Tibial nerve (tissue), 4 donors: ENCODE measurements at places on chromosomes 1 and 21. TPM values are rescaled to one million over a fixed set of nuclear protein-coding genes. Genes with fewer than 3 reads are reported as not detected.

PCAT6 gene
- not detected for total RNA-seq

AMY1A gene
- total RNA-seq, result not detected

GRCh38 chr1:90550626-90551406 is 166.3 kb downstream of the BARHL2 start:
- no peak overlapping the region for H3K4me3 ChIP-seq
- H3K36me3 ChIP-seq, result no peaks in the 10 kb centered on the region
- H3K27me3 ChIP-seq, result no peaks in the 10 kb centered on the region
- no peak overlapping the region for H3K27ac ChIP-seq

GRCh38 chr1:165837838-165838364 is 10.5 kb downstream of the UCK2 start:
- no peak overlapping the region for H3K4me3 ChIP-seq
- H3K4me1 ChIP-seq, result peaks cover 2% of the 10 kb centered on the region
- H3K27ac ChIP-seq, result no peak overlapping the region
- no peaks in the 10 kb centered on the region for H3K36me3 ChIP-seq
- DNase-seq, result no peak
- no peaks in the 10 kb centered on the region for H3K27me3 ChIP-seq

GRCh38 chr1:17289721-17290120 is 18.3 kb upstream of the PADI4 start:
- DNase-seq, result no peak
- H3K27me3 ChIP-seq, result no peaks in the 10 kb centered on the region
- no peak overlapping the region for H3K4me3 ChIP-seq
- no peaks in the 10 kb centered on the region for H3K4me1 ChIP-seq
